ENCODE measurements at places on chromosomes 6 and 20. TPM values are rescaled to one million over a fixed set of nuclear protein-coding genes. Genes with fewer than 3 reads are reported as not detected.

DCDC2 gene
- total RNA-seq = under 0.01 TPM

UNC5CL gene
- 0.15 TPM for total RNA-seq

CST5 gene
- not detected for total RNA-seq

C2 gene
- total RNA-seq = 2.4 TPM

MOG gene
- not detected for total RNA-seq

SNAP25 gene
- total RNA-seq = 2.3 TPM

LZTS3 gene
- 5.1 TPM for total RNA-seq

FAM209B gene
- total RNA-seq = 0.73 TPM

OPRL1 gene
- 0.34 TPM for total RNA-seq

LPA gene
- not detected for total RNA-seq

BMP7 gene
- total RNA-seq = 0.36 TPM

SMIM8 gene
- 10.9 TPM for total RNA-seq

IMPG1 gene
- not detected for total RNA-seq

VWA7 gene
- not detected for total RNA-seq

DLL1 gene
- total RNA-seq = 0.36 TPM

RSPO3 gene
- 0.36 TPM for total RNA-seq

KIAA1755 gene
- 1.7 TPM for total RNA-seq

CLVS2 gene
- total RNA-seq = under 0.01 TPM

WFDC12 gene
- not detected for total RNA-seq

OSBPL2 gene
- total RNA-seq = 24.0 TPM

SLC52A3 gene
- 0.46 TPM for total RNA-seq

ADGRB3 gene
- total RNA-seq = 0.33 TPM

PI3 gene
- 0.69 TPM for total RNA-seq

All from melanocyte of skin (primary cell).